ENCODE measurements at places on chromosomes 11 and 22.

DNA sequence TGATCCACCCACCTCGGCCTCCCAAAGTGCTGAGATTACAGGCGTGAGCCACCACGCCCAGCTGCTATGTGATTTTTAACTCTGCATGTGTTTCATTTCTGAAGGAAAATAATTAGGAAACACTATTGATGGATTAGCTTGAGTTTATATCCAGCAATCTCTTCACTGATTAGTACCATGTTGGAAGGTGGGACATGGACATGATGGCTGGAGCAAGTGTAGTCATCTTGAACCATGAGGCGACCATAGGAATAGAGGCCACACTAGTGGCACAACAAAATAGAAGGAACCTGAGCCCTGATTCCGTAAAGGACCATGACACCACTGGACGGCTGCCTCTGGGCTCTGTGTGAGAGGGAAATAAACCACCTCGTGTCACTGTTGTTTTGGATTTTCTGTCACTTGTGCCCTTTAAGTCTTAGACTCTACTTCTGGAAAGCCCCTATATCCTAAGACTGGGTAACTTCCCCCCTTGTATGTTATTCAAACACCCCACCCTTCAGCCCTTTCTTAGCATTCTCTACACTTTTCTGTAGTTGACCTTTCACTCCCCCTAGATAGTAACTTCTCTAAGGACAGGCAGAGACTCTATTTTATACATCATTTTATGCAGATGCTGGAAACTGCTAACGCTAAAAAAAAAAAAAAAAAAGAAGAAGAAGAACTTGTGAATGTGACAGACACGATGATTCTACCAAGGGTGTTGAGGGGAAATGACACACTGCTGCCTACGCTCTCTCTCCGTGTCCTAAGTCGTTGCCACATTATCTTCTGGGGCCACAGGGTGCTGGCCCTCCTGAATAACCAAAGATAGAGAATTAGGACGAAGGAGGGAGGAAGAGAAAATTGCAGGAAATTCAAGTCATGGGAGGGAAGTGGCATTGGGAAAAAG lies 2.7 kb upstream of the VPS37C start:
- DNase-seq, result no peak

GRCh38 chr11:126086248-126086647 lies 23.6 kb upstream of the CDON start:
- no peak for DNase-seq

DNA sequence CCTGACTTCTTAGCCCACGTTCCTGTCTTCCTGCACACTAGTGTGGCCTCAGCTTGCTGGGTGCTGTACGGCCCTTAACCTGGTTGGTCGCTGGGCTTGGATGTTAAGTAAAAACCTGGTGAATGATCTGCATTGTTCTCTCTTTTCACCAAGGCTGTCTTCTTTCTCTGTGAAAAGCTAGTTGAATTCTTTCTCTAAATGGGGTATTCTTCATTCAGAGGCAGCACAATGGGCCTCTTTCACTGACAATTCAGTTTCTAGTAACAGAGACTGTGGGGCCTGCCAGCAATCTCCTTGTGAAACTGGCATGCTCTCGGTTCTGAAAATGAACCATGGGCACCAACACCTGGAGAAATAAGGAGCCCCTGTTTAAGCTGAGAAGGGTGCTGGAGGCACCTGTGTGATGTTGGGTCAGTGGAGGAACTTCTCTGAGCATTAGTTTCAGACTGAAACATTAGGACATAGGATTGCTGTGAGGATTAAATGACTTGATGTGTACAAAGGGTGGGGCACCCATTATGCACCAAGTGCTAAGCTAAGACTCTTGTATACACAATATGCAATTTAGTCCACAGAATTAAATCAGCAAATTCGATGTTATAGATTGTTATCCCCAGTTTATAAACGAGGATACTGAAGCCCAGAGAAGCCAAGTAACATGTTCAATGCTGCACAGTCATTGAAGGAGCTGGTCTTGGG lies 33.1 kb upstream of the ELF5 start:
- no peak for DNase-seq

DNA sequence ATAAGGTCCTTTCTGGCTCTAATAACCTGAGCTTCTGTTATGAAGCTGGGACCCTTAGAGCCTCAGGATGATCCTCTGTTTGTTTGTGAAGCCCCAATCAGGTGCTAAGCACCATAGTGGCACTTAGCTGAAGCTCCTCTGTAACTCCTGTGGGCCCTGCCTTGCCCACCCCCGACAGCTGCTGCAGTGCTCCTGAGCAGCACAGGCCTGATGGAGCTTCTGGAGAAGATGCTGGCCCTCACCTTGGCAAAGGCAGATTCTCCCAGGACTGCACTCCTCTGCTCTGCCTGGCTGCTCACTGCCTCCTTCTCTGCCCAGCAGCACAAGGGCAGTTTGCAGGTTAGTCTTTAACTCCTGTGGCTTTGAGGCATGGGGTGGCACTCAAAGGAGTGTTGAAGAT lies 19.0 kb upstream of the CCDC134 start:
- no peak for DNase-seq
